ENCODE measurements at places on chromosomes 12 and 14.

- no peak for DNase-seq
These were observed 117.4 kb upstream of the PELI2 start for GRCh38 chr14:56000846-56001245.

DNA sequence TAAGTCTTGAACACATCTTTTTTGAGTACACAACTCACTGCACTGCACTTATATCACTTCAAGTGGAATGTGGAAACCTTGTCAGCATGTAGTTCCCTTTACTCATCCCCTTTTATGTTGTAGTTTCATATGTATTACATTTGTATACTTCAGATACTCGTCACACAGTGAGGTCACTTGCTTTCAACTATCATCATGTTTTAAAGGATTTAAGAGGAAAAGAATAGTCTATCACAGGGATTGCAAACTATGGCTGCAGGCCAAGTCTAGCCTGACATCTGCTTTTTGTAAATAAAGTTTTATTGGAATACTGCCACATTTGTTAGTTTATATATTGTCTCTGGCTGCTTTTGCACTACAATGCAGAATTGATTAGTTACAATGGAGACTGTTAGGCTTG lies 24.3 kb downstream of the CNOT2 start:
- no peak for DNase-seq

DNA sequence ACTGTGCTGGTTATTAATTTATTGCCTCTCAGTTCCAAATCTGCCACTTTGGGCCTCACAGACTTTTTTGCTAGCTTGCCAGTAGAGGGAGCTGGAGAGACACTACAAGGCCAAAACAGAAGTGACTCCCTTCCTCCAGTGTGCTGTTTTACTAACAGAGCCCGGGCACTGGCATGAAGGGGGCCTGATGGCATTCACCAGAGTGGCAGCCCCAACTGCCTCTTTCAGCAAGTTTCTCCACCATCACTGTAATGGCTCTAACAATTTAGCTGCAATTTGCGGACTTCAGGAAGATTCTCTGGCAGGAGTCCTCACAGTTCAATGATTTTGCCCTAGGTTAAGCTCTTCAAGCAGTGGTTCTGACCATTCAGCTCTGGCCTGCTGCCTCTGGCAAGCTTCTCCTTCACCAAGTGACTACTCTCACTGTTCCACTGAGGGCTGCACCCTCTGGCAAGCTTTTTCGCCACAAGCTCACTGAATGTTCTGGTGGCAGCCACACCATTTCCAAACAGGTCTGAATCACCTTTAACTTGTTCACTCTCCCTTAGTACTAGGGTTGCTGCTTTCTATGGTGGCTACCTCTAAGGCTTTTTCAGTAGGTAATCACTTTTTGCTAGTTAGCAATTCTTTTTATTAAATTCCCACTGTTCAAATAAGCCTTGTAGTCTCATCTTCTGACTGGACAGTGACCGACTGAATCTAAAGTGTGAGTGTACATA lies 104.9 kb downstream of the ZC3H14 start:
- peak; percentile 76 for DNase-seq

DNA sequence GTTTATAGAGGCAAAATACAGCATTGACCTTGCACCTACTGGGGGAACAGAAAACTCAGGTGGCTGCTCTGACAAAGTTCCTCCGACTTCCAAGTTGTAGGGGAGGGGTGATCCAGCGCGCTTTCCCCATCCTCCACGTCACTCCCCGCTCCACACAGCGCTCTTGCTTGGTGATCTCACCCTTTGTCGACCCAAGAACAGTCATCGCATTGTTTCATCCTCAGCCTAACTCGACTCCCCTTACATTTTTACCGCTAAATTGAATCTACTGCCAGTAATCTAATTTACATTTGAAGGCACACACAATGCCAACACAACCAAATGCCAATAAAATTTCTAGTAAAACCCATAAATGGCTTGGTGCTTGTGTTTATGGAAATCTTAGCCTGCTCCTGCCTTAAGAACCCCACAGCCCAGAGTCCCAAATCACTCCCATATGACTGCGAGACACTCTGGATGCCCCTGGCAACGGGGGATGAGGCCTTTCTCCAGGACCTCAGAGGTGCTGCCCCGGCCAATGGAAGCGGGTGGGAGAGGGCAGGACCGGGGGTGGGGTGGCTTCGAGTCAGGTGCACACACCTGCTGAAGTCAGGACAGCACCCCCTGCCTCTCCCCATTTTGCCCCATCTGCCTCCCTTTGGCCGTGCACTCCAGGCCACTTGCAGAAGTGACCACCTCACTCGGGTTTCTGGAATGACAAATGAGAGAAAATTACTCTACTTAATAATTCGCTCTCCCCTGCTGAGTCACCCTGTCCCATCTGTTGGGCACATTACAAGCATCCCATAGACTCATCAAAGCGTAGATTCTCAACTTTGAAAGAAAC lies 98.2 kb upstream of the GSC start:
- DNase-seq, result peak; percentile 70

- no peak for DNase-seq
These were observed 392.3 kb downstream of the TMEM121 start for GRCh38 chr14:105918496-105919262.

DNA sequence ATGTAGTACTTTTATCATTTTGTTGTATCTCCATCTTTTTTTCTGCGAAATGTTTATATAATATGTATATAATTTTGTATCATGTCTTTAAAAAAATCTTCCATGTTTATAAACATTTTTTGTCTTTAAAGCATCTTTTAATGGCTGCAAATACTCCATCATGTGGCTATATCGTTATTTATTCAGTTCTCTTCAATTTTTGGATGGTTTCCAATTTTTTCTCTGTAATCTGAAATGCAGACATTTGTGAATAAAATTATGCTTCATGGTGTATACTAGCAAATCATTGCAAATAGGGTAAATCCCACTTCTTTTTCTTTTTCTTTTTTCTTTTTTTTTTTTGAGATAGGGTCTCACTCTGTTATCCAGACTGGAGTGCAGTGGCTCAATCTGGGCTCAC lies 54.0 kb downstream of the CPSF2 start:
- DNase-seq, result no peak

- no peak for DNase-seq
These were observed 57.1 kb downstream of the METTL25 start for GRCh38 chr12:82415402-82415801.

DNA sequence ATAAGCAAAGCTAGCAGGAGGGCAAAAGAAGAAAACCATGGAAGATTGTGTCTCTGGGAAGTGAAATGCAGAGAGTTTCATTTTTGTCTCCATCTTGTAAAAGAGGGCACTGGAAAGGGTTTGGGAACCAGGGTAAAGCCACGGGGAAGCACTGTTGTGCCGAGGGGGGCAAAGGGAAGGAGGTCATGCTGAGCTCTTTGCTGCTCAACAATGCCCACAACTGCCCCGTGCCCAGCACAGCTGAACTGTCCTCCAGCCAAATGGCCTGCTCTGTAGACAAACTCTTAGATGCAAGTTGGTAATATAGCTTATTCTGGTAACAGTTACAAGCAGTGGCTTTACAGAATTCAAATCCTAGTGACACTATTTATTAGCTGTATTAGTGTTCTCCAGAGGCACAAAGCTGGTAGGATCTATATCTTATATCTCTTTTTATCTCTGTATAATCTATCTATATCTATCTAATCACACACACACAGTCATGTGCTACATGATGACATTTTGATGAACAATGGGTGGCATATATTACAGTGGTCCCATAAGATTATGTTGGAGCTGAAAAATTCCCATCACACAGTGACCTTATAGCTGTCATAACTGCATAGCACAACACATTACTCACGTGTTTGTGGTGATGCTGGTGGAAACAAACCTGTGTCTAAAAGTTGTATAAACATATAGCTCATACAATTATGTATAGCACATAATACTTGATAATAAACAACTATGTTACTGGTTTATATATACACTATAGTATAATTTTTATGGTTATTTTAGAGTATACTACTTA lies 203.4 kb upstream of the DDHD1 start:
- DNase-seq, result peak; percentile 8

DNA sequence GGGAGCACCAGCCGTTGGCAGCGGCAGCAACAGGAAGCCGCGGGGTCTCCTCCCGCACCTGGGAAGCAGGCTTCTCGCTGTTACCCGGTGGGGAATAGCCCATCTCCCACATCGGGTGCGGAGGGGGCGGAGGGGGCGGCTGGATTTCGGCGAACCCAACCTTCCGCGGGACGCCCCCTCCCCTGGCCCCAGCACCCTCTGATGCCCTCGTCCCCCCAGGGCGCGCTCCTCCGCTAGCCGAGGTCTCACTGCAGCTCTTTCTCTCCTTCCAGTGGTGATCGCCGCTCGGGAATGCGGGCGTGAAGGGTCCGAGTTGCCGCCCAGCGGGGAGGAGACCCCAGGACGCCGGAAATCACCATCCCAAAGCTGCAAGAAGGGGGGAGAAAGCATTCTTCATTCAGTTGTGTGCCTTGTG lies 303 bp downstream of the SAMD4A start:
- peak; percentile 46 for DNase-seq

DNA sequence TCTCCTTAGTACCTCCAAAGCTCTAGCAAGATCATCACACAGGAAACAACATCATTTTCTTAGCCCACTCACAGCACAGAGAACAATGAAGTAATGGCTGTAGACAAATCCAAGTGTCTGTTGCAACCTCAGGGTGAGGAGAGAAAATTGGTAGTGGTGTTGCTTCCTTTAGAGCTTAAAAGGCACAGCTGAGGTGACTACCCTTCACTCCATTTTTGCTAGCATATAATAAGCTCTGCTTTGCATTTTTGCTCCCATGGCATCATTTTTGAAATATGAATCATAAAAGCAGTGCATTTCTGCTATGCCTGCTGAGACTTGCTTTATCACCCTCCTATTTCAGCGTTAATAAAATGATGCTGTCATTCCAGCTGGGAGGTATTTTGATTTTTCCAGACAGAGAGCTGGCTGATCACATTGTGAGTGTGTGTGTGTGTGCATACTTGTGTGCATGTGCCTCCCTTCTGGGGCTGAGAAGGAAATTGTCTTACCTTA lies 18.5 kb upstream of the PCNX1 start:
- no peak for DNase-seq

GRCh38 chr14:90407230-90407629 lies 10.4 kb downstream of the CALM1 start:
- DNase-seq, result no peak

- peak; percentile 71 for DNase-seq
These were observed 397.1 kb downstream of the MDGA2 start for GRCh38 chr14:47278233-47278842.

DNA sequence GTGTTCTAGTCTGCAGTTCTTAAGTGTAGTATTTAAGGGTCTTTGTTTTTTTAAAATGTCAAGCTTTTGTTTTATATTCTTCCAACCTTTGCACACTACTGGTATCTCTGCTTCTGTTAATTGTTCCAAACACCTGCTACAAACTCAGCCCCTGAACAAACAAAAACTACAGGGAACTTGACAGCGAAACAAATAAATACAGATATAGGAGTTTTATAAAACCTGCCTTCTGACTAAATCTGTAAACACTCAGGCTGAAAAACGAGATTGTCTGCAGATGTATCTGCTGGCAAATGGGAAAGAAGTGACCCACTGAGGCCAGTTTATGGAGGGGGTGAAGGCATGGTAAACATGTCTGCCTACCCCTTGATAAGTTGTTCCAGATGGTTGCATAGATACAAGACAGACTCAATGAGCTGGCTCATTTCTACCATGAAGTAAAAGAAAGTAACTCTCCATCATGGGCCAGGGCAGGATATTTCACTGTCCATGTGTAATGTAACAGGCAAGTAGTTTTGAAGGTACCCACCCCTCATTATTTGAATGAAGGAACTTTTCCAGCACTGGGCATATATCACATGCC lies 75.6 kb downstream of the LMO3 start:
- no peak for DNase-seq

DNA sequence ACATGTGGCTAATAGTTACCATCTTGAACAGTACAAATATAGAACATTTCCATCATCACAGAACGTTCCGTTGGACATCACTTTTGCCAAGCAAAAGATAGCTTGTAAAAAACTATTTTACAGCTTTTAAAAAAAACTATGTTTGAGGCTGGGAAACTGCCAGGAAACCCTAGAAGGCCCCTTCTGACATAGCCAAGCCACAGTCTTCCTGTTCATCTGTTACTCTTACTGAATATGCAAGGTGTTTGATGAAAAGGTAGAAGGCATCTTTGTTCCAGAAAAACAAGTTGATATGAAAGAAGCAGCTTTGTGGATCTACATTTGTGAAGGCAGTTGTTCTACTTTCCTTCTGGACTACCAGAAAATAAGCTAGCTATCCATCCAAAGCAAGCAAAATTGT lies 23.6 kb upstream of the WNK1 start:
- no peak for DNase-seq

- DNase-seq, result no peak
These were observed 2.2 kb upstream of the CSAD start for GRCh38 chr12:53182903-53183302.

DNA sequence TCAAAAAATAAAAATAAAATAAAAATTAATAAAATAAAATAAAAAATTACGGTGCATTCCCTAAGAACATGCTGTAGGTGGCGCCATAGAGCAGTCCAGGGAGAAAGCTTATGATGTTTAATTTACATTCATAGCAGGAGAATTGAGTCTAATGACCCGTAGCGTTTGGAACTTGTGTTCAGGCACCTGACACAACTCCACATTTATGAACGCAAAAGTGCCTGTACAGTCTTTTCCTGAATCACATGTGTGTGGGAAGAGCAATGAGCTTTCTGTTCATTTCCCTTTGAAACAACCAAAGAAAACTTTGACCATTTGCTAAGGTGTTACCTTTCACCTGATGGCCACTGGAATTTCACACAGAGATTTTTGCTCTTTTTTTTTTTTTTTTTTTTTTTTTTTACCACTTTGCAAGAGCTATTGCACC lies 60.6 kb upstream of the KCNA1 start:
- no peak for DNase-seq

DNA sequence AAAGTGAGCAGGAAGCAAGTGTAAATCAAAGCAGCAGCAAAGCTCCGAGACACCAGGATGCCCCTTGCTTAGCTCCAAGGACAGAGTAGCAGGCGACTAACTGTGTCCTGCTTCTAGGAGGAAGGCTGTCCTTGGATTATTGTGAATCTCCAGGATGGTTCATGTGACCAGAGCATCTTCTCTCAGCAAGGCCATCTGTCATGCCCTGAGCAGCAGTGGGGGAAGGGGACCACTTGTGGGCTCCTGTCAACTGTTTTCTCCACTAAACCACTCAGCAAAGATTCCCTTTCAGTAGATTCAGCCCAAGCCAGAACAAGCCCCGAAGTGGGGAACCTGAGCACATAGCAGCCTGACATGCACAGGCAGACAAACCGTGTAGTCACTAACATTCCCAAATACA lies 19.4 kb downstream of the MAP3K9 start:
- no peak for DNase-seq

- DNase-seq, result no peak
These were observed 120.9 kb downstream of the MED13L start for GRCh38 chr12:116156614-116157013.

DNA sequence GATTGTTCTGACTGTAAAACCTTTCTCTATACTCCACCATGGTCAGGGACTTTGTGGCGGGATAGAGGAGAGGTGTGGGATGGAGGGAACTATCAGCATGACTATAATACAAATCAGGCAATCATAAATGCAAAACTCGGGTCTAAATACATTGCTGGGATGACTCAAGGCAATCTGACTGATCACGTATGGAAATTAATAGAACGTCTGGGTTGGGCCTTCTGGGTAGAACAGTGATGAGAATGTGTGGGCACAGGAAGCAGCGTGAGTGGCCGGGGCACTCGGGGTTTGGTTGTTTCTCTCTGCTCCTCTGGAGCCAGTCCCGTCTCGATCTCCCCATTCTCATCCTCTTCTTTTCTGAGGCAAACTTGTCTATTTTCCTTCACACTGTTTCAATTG lies 485.8 kb downstream of the VRK1 start:
- no peak for DNase-seq
